ENCODE measurements at places on chromosomes 5 and 9.

DNA sequence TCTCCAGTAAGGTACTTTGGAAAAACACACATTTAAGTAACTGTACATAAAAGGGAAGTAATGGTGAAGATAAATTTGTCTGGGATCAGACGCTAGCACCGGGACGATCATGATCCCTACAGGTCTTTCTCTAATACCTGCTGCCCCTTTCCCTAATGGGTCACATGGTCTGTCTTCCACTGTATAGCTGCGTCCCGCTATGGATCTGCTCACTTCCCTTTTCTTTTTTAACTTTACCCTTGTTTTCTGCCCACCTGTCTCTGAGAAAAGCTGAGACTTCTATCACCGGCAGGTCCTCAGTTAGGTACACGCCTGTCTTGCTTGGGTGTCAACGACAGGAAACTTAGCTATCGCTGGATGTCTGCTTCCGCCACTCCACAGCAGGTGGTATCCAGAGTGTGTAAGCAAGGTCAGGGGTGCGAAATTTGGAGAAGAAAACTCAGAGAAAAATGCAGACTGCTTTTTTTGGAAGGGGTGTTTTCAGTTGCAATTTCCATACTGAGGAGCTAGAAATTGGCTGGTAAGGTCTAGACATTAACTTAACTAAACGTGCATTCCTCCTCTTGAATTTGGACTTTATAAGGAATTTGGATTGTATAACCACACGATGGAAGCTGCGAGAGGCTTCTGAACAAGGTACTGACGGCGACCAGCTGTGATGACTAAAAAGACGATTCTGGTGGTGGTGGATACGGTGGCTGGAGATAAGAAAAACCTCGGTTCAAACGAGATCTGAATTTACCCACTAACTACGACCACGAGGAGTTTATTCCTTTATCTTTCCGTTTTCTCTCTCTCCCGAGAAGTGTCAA, 1.1 kb upstream of the ICE1 start:
- DNase-seq, result no peak

GRCh38 chr9:4844056-4844838, 51.5 kb downstream of the RCL1 start:
- DNase-seq, result no peak

DNA sequence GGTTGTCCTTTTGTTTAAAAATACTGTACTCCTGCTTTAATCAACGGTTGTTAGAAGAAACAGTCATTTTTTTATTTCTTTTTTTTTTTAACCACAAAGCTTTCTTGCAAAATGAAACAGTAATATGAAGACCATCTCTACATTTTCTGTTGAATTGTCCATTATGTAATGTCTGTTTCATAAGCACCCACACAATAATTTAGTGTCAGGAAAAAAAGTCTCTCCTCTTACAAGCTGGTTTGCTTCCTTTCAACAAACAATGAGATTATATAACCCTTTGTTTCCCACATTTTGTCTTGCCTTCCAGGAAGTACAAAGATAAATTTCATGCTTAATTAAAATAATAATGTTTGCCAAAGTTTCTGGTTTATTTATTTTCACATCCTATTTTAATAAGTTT, 16.7 kb downstream of the CTNNAL1 start:
- no peak for DNase-seq

GRCh38 chr5:169339869-169340268, 38.9 kb upstream of the SLIT3 start:
- no peak for DNase-seq

- DNase-seq, result peak; percentile 55
These were observed 66.4 kb upstream of the FER start for GRCh38 chr5:108681079-108681921.

- DNase-seq, result no peak
These were observed 197.0 kb upstream of the VLDLR start for GRCh38 chr9:2424619-2425033.

GRCh38 chr9:5052838-5053237, 67.8 kb downstream of the JAK2 start:
- DNase-seq, result no peak

- no peak for DNase-seq
These were observed 116.7 kb downstream of the UGCG start for GRCh38 chr9:112013266-112013665.

- DNase-seq, result no peak
These were observed 102.2 kb upstream of the GNA14 start for GRCh38 chr9:77750284-77750683.

GRCh38 chr9:131113655-131114054, 11.7 kb upstream of the NUP214 start:
- no peak for DNase-seq

- DNase-seq, result no peak
These were observed 13.6 kb downstream of the PTPDC1 start for GRCh38 chr9:94097788-94098414.

DNA sequence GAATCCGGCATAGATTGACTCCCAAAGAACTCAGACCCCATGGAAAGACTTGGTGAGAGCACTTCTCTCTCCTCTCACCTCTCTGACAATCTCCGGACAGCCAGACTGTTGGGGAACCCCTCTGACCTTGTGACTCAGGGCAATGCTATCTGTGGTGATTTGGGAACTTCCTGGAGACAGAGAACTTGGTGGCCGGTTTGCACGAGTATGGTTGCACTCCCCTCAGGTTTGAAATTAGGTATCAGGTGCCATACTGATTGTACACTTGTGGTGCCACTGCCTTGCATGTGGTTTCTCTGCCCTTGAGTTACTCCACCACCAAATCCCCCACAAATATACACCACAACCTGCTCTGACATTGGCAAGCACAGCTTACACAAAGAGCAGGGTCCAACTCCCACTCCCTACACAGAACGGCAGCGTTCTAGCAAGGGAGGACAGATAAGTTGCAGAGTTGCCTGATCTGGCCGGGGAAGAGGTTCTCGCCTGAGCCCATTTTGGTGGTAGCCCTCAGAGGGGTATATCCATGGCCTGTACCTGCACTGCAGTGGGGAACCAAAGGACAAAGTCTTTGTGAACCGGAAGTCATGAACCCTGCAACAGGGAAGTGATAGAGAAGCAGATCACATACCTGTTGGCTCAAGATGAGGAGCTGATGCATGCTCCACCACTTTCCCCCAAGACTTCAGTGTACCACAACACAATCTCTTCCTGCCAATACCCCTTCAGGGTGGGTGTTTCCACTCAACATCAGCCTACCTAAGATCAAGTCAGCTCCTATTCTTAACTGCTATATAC, 255.1 kb downstream of the MCTP1 start:
- DNase-seq, result no peak

DNA sequence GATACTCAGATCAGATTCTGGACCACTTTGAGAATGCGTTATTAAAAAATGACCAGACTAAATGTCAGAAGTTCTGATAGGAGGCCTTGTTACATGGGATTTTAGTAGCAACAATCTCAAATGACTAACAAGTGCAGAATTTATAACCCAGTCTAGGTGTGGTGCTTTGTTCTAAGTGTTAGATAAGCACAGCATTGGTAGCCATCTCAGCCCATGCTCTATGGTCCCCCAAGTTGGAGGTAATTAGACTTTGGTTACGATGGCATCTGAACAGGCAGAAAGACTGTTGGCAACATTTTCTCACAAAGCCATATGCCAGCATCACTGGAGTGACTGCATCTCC, 140.4 kb upstream of the RPS23 start:
- no peak for DNase-seq

- no peak for DNase-seq
These were observed 28.0 kb upstream of the VCAN start for GRCh38 chr5:83443534-83443933.

DNA sequence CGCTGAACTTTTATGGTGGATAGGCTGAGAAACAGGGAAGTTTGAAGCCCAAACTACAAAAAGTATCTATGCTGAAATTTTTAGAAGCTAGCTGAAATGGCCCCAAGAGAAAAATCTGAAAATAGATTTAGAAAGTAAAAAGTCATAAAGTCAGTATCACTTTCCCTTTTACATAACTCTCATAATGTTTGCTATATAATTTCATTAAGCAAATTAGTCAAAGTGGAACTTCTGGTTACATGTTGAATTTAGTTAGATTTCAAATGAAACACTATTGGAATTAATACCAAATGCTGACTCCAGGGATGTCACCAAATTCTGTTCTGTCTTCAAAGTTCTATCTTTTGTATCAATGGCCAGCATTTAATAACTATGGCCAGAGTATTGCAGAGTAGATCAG, 126.9 kb downstream of the TTC39B start:
- DNase-seq, result no peak

GRCh38 chr5:31553863-31554262, 21.8 kb downstream of the C5orf22 start:
- no peak for DNase-seq

DNA sequence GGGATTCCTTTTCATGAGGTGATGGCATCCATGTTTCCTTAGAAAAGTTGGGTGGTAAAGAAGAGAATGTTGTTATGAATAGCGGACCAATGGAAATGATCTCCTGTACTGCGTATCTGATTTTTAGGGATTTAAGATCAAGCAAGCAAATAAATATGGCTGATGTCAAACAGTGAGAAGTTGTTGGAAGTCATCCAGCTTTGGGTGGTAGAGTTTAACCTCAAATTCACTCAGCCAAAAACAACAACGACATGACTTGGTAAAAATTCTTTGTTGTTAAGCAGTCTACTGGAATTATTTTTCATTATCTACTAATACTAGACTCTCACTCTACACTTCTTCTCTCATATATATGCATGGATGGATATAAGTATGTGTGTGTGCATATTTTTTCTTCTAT, 426.5 kb downstream of the CTNND2 start:
- DNase-seq, result no peak

DNA sequence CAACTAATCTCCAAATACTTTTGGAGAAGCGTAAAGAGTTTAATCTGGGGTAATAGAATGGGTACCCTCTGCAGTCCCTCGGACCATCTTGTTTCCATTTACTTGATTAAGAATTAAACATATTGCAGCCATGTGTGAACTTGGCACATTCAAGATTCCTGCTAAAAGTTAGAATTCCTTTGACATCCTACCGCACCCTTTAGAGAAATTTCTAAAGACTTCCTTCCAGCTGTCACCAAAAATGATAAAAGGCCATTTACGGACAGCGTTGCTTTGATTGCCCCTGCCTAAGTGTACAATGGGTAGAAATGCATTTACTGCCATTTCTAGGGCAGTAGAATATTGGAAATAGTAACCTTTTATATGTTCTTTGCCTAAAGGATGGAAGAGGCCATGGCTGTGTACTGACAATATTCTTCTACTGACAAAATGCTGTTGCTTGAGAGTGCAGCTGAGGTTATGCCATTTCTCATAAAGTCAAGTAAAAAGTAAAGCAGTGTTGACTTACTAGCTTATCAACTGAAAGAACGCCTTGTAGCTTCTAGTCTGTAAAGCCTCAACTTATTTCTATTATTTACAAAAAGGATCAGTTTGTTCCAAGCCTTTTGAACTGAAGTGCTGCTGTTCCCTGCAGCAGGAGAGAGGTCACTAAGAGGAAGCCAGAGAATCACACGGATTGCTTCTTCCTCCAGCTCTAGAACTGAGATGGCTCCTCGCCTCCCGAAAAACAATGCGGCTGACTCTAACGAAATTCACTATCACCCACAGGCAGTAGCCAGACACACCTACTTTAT, 139.8 kb upstream of the BASP1 start:
- DNase-seq, result no peak

GRCh38 chr9:37788332-37788731, 3.5 kb upstream of the EXOSC3 start:
- no peak for DNase-seq

- DNase-seq, result no peak
These were observed 322.3 kb upstream of the ADCY2 start for GRCh38 chr5:7073666-7074065.

- no peak for DNase-seq
These were observed 402.3 kb upstream of the ZNF608 start for GRCh38 chr5:125148706-125149105.

DNA sequence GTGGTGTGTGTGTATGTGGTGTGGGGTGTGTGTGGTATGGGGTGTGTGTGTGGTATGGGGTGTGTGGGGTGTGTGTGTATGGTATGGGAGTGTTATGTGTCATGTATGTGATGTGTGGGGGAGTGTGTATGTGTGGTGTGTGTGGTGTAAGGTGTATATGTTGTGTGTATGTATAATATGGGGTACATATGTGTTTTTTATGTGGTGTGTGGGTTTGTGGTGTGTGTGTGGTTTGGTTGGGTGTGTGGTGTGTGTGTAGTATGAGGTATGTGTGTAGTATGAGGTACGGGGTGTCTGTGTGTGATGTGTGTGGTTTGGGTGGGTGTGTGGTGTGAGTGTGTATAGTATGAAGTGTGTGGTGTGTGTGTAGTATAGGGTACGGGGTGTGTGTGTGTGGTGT, 11.4 kb downstream of the ECSCR start:
- no peak for DNase-seq

- DNase-seq, result no peak
These were observed 57.1 kb downstream of the MOCS2 start for GRCh38 chr5:53052499-53052898.

DNA sequence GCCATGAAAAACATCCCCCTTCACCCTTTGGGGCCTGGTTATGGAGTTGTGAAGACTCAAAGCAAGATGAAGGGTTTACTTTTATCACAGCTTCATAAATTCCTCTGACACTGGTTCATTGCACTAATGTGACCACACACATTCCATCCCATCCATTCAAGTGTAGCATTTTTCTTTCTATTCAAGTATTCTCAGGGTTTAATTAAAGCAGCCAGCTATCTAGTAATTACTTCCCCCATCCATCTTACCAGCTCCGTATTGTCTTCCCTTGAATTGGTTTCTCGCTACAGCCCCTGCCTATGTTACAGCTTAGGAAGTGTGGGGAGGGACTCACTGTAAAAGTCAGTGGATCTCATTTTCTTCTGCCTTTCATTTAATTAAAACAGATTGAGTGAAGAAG, 387.0 kb upstream of the RFX3 start:
- DNase-seq, result peak; percentile 30

DNA sequence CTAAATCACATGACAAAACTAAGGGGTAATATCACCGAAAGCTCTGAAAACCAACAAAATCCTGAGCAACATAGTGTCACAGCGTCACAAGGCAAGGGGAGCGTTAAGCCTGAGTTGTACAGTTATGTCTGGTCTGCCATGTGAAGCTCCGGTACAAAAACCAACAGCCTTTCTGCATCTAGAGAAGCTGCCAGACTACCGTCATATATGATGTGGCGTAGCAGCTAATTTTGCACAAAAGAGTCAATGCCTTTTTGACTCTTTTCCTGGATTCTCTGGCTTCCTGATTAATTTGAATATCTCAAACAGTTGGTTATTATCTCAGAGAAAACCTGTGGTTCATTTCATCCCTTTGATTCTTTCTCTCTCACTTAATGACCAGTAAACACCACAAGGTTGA, 16.0 kb upstream of the ATP10B start:
- no peak for DNase-seq
